NCI-H526 treated with DMSO at 0.1 percent for 48 hours (cell line): ENCODE measurements at places on chromosomes 1 and 21.

DNA sequence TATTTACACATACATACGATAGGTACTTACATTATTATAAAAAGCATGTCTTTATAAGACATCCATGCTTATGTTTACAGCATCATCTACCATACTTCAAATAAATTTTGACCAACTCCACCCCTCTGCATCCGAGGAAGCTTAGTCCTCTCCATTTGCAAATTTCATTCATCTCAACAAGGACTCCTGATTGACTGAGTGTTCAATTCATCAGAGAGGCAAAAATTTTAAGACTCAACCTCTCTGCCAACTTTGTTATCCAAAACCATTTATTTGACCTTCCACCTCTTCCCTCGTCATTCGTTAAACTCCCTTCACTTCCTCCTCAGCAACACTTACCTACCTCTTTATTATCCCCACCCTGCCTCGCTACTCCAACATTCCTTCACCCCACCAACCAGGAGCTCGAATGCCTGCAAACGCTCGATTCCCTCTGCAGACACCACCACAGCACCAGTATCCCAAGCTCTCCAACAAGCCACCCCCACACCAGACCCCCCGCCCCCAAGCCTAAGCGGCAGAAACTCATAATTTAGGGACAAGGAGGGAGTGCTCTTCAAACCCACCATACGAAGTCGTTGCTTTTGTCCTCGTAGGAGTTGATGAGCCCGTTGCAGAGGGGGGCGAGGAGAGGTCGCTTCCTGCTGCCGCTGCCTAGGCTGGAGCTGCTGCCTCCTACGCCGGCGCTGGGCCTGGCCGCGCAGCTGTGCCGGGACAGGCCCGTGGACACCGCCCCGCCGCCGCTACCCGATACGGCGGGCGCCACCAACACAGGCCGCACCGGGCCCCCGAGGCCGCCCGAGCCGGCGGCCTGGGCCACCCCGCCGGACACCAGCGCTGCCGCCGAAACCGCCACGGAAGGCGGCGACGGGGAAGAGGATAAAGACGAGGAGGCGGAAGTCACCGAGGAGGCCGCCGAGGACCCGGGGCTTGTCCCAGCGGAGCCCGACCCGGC, 803 bp downstream of the COP1 start:
- DNase-seq: peak; percentile 83

DNA sequence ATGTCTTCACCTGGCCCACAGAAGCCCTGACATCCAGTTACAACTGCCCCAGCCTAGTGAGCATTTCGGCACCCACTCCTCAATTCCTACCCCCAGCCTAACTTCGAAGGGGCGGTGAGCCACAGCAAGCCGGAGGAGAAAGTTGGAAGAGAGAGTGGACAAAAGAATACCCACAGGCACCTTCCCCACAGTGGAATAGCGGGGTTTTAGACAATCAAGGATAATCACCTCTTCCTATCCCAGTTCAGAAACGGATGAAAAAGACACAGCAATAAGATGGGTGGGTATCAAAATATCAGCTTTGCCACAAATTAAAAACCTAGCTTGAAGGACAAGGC, 1.3 kb upstream of the LSS start:
- no peak for DNase-seq

GRCh38 chr1:113605146-113605545, 154.1 kb downstream of the PHTF1 start:
- DNase-seq: no peak

GRCh38 chr1:58162952-58163550, 383.5 kb downstream of the OMA1 start:
- peak; percentile 34 for DNase-seq
